ENCODE measurements at places on chromosomes 5 and 9. TPM values are rescaled to one million over a fixed set of nuclear protein-coding genes. Genes with fewer than 3 reads are reported as not detected.

Gene SPINK13
- not detected for total RNA-seq

- no peak for DNase-seq
Observed at GRCh38 chr5:164038128-164038783, 532.8 kb downstream of the MAT2B start.

Gene IL11RA
- 34.4 TPM for total RNA-seq

Gene WNT8A
- total RNA-seq, result not detected

Gene TMEM245
- total RNA-seq, result 26.7 TPM

DNA sequence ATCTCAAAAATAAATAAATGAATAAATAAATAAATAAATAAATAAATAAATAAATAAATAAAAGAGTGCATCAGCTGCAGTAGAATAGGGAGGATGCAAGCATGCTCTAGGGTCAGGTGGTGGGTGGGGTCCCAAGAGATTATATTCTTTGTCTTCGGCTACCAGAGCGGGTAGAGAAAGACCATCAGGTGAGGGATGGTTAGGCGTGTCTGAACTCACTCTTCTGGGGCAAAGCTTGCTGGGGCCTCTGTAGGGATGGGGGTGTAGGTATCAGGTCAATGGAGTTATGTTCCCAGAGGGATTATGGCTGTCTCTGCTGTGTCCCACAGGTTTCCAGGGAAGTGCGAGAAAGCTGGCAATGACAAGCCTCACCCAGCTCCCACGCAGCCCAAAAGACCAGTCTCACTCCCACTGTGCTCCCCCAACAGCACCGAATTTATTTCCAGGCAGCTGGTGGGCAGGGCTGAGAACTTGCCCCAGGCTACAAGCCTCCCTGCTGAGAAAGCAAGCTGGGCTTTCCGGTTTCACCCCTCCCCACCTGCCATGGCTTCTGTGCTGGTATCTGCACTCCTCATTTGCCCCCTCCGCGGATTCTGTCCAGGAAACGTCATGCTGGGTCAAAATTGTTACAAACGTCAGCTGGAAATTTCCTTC is 180.8 kb downstream of the LURAP1L start:
- DNase-seq, result no peak

DNA sequence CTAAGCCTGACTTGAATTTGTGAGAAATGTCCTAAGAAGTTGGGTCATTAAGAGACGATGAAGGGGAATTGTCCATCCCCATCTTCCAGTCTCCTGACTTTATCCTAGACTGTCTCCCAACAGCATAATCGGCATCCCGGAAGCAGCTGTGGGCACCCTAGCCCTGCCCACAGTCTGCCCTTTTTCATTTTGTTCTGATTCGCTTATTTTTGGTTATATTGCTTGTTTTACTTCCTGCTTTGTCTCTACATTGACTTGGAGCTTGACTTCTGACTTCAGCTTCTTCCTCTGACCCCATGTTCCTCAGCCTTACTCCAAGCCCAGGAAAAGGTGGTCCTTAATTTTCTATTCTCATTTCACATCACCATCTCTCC is 41.8 kb downstream of the UGCG start:
- no peak for DNase-seq

DNA sequence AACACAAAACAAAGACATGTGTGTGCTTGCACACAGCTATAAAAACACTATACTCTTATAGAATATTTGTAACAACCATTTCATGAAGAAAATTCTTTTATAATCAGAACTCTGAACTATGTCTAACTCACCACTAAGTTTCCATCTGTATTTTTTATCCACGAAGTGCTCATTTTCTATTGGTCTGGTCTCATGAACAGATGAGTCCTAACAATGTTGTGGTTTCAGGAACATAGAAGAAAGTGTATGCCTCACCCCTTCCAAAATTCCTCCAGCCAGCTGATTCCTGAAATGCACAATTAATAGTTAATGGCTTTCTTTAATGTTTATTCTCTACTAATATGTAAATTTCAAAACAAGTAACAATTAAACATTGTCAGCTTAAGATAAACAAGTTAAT is 325.3 kb upstream of the GRAMD2B start:
- no peak for DNase-seq

- DNase-seq, result no peak
Observed at GRCh38 chr5:93601071-93601801, 18.2 kb downstream of the NR2F1 start.

DNA sequence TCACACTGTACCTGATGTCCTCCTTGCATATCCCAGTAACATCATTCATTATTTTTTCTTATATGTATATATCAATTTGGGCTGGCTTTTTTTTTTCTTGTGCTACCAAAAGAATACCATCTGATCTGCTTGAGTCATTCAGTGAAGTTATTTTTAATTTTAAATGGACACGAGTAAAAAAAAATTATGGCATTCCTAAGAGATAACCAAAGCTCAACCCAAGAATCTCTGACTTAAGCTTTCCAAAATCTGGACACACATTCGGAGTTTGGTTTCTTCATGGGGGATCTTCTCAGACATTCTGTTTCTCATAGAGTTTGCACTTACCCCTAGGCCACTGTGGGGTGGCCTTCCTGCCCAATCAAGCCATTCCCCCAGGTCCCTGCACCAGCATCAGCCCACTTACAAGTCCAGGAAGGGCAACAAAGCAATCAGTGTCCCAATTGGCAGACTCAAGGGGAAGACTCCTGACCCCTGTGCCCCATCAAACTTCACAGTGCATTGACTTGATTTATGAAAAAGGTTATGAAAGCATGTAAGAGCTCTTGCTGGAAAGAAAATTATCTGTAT is 49.2 kb upstream of the SPDL1 start:
- no peak for DNase-seq

Gene OLFML2A
- total RNA-seq, result not detected

- no peak for DNase-seq
Observed at GRCh38 chr5:126931963-126932660, 98.2 kb downstream of the MARCHF3 start.

Gene UGT3A1
- total RNA-seq, result not detected

Gene FAXDC2
- total RNA-seq, result not detected

DNA sequence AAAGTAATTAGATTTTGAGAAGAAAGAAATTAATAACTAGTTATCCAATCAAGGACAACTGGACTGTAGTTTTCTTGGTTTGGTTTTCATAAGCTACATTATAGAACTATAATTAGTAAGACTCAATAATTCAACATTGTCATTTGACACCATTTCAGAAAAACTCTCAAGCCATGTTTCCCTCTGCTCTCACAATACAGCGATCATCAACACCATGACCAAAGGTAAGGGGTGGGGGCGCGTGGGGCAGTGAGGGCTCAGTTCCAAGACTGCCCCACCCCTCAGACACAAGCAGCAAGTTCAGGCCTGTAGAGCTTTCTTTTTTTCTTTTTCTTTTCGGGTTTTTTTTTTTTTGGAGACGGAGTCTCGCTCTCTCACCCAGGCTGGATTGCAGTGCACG is 6.4 kb downstream of the CMBL start:
- no peak for DNase-seq

GRCh38 chr5:143769026-143769786 is 42.8 kb upstream of the HMHB1 start:
- no peak for DNase-seq

DNA sequence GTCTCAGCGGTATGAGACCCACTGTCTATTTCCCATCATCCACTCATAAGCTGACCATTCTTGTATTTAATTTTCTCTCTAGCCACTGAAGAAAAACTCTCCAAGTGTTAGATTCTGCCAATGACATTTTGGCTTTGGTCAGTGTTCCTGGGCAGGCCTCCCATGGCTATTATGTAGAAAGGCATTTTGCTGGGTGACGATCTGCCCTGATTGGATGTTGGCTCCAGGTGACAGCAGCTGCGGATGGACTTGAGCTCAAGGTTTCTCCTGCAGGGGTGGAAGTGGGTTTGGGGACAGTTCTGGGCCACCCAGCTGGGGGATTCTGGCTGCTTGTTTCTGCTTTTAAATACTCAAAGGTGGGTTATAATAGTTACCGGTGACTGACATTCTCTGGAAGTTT is 31.6 kb downstream of the ACSL6 start:
- no peak for DNase-seq

Gene TRIM14
- 47.3 TPM for total RNA-seq

- DNase-seq, result no peak
Observed at GRCh38 chr9:3337515-3338225, 188.1 kb downstream of the RFX3 start.

GRCh38 chr9:134895567-134895907 is 14.9 kb downstream of the FCN2 start:
- no peak for DNase-seq

DNA sequence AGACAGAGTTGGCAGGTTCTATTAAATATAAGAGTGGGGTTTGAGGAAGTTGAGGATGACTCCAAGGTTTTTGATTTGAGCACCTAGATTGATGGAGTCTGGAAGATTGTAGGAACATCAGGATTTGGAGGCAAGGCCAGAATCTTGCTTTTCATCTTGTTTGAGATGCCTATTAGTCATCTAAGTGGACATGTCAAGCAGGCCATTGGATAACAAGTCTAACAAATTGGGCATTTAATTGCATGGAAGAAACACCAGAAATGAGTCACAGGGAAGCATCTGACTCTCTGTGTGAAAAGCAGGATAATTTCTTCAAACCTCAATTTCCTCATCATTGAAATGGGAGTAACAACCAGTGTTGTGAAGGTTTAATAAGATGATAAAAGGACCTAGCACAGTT is 53.3 kb upstream of the ARL15 start:
- DNase-seq, result no peak

- DNase-seq, result no peak
Observed at GRCh38 chr9:76425677-76426453, 31.6 kb upstream of the RFK start.

Gene IGFBPL1
- not detected for total RNA-seq

- no peak for DNase-seq
Observed at GRCh38 chr5:59000211-59000610, 417.3 kb downstream of the RAB3C start.

Gene C5orf24
- total RNA-seq, result 43.9 TPM

Gene SLC36A3
- total RNA-seq, result not detected

DNA sequence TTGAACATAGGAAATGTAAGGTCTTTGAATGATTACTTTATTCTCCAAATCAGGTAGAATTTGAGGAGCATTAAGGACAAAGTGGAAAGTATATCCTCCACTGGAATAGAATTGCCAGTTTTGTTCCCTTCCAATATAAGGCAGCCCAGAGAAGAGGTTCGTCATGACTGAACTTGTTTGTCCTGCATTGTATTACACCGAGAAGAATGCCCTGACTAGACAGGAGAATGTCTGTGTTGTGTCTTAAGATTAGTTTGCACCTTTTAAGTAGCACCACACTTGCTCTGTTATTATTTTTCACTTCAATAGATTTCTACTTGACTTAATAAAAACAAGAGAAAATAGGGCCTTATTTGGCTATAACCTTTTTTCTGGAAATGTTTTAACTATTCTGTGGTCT is 586.2 kb upstream of the PTGER4 start:
- no peak for DNase-seq

DNA sequence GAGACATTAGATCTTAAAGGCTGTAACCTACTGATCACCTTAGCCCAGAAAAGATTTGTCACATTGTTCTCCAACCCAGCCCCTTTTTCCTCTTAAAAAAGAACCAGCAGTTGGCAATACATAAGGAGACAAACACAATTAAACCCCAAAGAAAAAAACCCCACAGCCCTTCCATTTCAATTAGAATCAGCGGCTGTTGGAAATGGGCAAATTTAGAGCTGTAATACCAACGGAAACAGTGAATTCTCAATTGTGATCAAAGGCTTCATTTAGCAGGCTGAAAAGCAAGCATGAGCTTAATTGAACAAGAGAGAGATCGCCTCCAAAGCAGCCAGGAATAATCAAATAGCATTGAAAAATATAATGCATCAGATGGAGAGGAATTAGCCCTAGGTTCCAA is 153.6 kb downstream of the FAM114A2 start:
- no peak for DNase-seq

DNA sequence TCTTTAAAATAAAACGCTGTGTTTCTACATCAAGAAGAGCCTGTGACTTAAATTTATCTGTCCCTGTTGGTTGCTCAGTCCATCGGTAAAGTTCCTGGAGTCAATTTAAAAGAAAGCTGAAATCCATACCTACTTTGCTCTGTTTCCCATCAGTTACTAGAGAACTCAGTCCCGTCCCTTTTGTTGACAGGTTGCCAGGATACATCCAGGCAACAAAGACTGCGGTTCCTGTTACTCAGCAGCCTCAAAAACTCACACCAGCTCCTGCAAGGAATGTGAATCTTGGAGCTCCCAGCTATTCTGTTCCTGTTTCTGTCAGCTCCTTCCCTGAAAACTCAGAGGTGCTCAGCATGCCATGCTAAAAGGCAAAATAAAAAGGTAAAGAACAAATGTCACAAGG is at the start of gene ZNF474:
TSS of gene ZNF474 (plus strand) at position 241 of the 400 bp plus-strand sequence. CDS start 22,445 bp downstream, outside the sequence.
- no peak for DNase-seq

DNA sequence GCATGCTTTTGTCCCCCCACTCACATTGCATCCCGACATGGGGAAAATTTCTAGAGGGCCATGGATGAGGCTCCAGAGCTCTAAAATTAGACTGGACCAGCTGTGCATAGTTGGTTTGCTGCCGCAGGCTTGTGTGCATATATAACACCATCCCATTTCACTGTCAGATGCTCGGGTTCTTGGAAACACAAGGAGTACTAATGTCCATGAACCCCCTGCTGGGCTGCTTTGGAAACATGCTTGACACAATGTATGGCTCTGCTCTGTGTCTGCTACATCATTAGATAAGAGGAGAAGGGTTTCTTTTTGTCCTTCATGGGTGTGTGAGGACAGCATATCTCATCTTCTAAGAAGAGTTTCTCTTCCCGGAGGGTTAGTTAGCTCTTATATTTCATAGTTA is 292.1 kb upstream of the RORB start:
- no peak for DNase-seq

DNA sequence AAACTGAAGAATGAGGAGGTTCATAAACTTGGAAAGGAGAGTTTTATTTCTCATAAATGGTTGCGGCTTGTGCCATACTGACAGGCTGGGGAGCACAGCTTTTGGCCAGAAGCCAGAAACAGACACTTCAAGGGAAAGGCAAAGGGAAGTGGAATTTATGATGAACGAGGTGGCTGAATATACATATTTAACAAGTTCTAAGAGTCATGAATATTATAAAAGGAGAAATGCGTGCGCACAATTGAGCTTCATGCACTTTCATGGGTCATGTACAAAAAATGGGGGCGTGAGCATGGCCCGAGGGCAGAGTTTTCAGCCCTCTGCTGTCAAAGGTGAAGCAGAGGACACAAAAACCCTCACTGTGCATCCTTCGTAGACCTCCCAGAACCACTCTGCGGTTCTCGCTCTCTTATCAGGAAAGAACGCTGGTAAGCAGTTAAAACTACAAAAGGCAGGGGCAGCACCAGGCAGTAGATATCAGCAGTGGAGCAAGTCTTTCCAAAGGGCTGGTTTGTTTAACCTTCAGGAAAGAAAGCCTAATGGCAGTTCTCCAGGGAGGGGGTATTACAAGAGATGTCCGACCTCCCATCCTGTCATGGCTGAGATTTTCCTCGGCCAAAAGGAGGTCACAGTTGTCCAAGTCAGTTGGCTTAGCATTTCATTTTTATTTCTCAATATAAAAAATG is 29.0 kb downstream of the AUH start:
- DNase-seq, result no peak

DNA sequence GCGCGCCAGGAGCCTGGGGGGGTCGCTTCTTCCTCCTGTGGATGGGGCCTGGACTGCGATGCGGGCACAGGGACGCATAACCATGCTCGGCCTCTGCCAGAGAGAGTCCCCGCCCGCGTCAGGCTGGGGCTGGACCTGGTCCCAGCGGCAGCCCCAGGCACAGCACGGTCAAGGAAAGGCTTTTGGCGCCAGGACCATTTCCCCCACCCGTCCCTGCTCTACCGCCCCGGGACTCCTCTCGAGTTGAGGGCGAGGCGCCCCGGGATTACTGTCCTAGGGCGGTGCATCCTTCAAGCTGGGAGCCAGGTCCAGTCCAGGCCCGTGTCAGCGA is 341 bp downstream of the MXD3 start:
- no peak for DNase-seq

Gene C1QTNF2
- total RNA-seq, result not detected

GRCh38 chr5:60598424-60598823 is 101.5 kb downstream of the DEPDC1B start:
- DNase-seq, result no peak
